ENCODE measurements at places on chromosomes 11 and 22.

DNA sequence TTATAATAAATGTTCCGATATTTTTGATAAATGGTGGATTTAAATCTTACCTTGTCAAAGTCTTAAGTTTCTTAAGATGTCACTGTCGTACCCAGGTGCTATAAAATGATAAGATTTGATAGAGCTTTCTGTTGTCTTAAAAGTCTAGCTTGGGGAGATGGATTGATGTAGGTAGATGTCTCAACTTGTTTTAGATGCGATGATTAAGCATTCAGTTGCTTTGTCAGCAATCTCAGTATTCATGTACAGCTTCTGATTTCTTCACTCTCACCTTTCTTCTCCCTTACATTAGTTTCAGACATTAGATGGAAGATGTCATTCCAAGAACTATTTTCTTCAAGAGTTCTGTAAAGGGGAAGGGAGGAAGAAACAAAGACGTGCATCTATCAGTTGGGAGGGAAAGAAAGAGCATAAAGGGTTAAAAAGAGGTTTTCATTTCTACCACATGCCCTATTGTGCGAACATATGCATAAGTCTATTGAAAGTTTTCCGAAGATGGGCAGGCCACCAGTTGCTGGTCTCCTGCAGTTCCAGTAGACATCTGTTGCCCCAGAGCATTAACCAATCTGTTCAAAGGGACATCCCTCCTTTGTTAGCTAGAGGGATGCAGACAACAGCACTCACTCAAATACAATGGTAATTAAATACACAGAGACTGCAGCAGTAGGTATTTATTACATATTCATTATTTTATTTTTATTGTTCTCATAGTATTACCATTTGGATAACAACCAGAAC, 38.4 kb downstream of the ZC3H12C start:
- no peak for DNase-seq

- no peak for DNase-seq
Measured at GRCh38 chr11:132408877-132409276, 1038.5 kb downstream of the NTM start.

DNA sequence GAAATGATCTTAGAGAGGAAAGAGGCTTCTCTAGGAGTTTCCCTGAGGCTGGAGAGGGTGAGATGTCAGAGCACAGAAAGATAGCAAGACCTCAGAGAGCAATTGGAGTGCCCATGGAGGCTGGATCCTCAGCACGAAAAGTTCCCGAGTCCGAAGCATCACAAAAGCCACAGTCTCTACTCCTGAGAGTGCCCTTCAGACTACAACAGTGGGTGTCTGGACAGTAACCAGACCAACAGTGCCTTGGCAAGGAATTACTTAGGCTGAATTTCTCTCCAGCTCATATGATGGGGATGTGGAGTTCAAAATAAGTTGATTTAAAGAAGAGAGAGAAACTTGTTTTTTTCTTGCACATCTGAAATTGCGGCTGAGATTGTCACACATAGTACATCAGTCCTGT, 31.9 kb upstream of the PSMA1 start:
- no peak for DNase-seq

GRCh38 chr22:23245045-23245798, 64.9 kb downstream of the BCR start:
- no peak for DNase-seq

- no peak for DNase-seq
Measured at GRCh38 chr11:126434950-126435335, 79.5 kb downstream of the ST3GAL4 start.

DNA sequence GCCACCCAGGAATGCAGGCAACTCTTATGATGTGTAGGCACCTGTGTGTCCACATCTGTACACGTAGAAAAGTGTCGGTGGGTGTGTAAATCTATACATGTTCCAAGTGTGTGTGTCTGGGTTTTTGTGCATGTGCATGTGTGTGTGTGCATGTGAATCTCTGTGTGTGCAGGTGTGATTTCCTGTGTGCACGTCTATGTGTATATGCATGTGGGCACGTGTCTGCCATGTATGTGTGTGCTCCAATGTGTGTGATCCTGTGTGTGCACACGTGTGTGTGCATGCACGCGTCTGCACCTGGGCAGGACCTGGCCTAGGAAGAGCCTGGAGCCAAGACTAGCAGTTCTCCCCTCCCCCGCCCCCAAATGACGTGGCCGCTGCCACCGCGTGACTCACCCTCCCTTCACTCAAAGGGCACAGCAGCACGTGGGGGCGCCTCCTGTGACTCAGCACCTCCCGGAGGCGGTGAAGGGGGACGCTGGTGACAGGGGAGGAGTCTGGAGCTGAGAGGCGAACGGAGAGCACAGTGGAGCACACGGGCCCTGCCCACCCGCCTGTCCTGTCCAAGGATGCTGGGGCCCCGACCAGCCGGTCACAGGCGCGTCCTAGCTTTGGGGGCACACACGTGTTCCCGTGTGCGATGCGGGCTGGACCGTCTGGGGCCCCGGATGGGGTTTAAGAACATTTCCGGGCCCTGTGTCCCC, 10.1 kb downstream of the PIM3 start:
- peak; percentile 95 for DNase-seq

DNA sequence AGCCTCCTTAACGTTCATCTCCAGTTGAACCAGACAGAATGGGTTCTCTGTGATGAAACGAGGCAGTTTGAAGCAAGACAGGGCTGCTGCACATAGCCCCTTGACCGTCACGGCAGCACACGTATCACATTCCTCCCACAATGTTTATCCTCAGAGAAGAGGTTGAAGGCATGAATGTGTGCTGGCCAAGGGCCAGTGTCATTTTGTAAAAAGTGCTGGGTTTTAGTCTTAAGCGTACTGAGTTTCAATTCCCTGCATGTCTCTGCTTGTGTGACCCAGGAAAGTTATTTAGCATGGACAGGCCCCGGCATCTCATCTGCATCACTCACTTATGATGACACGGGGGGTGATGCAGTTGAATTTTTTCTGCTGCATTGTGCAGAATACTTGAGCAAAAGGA, 31.6 kb downstream of the TTC12 start:
- no peak for DNase-seq

GRCh38 chr22:47628477-47629272, 866.2 kb downstream of the TBC1D22A start:
- no peak for DNase-seq

GRCh38 chr11:44840521-44841251, 110.0 kb downstream of the TP53I11 start:
- no peak for DNase-seq

- no peak for DNase-seq
Measured at GRCh38 chr22:25382762-25383161, 163.3 kb downstream of the CRYBB2 start.

- no peak for DNase-seq
Measured at GRCh38 chr22:23075525-23076216, 5.4 kb downstream of the GNAZ start.

GRCh38 chr11:75814363-75814676, 690 bp upstream of the UVRAG start:
- no peak for DNase-seq

- no peak for DNase-seq
Measured at GRCh38 chr11:64843686-64844329, 645 bp downstream of the CDC42BPG start.

DNA sequence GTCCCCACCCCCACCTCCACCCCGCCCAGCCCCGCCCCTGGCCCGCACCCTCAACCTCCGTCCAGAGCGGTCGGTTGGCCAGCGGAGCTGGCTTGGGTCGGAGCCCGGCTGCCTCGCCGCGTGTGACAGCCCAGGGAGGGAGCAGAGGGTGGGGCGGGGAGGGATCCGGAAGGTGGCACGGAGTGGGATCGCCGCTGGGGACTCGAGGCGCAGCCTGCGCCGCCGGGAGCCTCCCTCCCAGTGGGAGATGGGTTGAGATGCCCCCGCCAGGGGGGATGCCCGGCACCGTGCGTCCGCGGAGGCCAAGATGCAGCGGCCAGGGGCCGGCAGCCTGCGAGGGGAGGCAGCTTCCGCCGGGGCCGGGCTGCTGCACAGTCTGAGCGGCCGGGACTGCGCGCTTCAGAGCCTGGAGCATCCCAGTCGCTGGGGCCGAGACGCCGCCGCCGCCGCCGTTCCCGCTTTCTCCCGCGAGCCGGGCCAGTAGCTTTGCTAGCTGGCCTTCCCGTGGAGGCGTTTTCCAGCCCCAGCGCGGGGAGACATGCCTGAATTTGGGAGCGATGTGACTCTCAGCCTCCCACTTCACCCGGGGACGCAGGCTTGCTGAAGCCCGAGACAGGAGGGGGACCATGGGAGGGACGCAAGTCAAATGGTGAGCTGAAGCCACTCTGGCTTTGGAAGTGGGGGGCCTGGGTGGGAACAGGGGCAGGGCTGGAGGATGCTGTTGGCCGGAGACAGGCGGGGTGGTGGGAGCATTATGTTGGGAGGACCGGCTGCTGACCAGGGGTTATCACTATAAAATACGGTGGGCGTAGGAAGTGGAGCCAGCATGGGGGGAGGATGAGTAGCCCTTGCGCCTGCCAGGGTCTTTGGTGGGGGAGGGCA, 40.2 kb downstream of the DIXDC1 start:
- DNase-seq, result no peak

DNA sequence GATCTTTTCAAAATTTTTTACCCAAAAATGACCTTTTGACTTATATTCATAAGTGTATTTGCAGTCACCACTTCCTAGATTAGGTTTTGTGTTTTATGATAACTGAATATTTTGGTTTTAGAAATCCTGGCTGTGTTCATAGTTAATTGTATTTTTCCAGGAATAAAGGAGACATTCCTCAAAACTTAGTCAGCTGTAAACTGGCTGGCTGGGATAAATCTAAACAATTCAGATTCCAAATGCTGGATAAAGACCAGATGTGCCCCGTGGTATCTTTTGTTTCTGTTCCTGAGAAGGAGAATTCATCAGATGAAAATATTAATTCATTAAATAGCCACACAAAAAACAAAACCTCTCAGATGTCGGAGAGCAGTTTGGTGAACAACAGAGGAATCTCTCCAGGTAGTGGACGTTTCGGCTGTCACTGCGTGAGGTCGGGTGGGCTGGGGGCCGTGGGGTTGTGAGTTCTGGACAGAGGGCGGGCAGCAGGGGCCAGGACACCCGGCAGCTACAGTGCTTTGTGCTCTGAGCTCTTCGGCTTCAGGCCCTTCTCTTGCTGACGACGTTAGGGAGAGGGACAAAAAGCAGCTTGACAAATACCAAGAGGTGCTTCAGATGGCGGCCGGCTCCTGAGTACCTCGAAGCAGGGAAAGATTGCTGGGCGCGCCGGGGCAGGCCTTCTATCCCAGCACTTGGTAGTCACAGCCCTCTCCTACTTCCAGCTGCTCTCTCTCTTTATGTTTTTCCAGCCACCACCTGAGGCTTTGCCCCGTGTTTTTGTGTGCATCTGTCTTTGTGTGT, 24.6 kb downstream of the MOV10L1 start:
- no peak for DNase-seq

DNA sequence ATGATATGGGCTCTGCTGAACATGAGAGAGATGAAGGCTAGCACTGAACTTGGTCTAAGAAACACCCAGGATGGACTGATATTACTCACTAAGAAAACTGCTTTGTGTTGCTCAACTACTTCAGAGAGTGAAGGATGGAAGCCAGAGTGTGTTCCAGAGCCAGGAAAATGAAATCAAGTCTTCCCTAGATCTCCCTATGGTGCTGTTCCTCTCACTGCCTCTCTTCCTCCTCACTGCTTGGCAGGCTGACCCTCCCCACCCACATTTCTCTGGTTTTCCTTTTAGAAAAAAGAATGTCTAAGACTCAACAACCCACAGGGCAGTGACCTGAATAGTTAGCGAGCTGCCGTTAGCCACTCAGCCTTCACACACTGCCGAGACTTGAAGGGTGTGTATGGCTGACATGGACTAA, 65.6 kb downstream of the CCDC81 start:
- DNase-seq, result no peak

DNA sequence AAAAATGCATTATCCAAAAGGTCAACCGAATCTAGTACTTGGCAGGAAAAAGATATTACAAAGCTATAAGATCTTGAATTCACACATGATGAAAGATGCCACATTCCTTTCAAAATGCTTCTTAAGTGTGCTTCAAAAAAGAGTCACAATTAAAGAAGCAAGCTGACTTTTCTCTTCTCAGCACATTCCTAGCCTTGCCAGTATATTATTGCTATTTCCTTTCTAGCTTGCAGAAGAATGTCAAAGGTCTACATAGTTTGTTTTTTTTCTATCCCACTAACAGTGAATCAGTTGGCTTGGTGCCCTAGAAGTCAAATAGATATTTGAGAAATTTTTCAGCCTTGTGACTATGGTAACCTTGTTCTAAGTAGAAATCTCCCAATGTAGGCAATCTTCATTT, 56.8 kb downstream of the GUCY1A2 start:
- no peak for DNase-seq

GRCh38 chr22:43574738-43575137, 162.9 kb downstream of the MPPED1 start:
- DNase-seq, result no peak

Data from effector CD4-positive, alpha-beta T cell (primary cell).